ENCODE measurements at places on chromosomes 2 and 18.

DNA sequence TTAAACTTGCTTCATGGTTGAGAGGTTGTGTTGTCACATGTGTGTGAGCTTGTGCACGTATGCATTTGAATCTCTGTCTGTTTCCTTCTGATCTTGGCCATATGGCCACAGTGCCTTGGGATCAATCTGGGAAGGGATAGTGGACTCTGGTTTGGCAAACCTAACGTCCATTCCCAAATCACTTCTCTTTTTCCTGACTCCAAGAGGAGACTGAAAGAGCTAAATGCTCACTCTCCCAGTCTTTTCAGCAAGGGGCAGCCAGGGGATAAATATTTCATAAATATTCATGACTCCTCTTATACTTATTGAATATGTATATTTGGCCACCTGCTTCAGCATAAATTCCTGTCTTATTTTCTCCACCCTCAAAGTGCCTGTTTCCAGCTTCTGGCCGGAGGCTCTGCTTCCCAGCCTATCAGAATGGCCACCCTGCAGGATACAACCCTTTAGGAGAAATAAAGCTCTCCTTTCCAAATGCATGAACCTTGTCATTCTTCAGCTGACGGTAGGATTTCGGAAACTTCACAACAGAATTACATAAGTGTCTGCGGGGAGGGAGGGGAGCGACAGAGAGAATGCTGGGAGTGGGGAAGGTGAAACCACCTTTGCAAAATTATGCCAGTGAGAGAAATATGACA, 112.2 kb upstream of the COPS8 start:
- no peak for DNase-seq

GRCh38 chr2:45232818-45233217, 223.6 kb upstream of the SIX2 start:
- no peak for DNase-seq

DNA sequence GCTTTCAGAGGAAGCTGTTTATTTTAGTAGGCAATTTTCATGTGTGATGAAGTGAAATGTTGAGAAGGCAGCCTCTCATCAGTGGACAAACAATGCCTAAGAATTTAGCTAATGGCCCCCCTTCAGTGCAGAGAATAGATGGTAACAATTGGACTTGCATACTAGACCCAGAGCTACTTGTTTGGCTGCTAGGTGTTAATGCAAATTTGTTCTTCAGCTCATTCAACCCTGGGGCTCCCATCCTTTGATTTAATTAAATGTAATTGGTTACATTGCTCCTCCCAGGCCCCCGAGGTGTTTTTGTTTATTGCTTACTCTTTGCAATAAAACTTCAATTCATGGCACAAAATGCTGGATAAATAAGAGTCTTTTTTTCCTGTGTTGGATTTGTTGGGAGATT, 68.6 kb downstream of the CAMKMT start:
- no peak for DNase-seq

GRCh38 chr18:54284981-54285785, 15.9 kb downstream of the POLI start:
- no peak for DNase-seq

DNA sequence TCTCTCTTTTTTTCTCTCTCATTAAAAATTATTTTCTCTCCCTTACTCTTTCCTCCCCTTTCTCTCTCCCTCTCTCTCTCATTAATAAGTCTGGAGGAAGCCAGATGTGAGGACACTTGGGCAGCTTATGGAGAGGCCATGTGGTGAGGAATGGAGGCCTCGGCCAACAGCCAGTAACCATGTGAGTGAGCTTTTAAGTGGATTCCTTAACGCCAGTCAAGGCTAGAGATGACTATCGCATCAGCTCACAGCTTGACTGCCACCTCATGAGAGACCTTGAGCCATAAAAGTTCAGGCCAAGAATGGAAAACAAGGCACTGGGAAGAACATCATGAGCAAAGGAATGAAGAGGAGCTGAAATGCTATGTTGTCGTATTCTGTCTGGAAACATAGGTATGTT, 39.1 kb downstream of the ETAA1 start:
- no peak for DNase-seq

DNA sequence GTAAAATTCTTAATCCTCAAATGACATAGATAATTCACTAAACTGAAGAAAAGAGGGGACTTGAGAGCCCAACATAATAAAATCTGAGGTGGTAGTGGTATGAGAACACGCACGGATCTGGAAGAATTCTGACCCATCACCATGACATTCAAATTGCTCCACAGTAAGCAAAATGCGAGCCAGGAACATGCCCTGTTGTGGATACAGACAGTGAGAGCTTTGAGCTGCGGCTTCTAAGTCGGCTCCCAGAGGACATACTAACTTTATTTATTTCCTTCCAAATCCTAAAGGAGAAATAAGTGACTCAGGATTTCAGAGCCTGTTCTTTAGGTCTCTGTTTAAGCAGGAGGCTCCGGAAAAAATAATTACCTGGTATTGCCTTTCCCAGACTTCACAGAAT, 143.4 kb upstream of the SMAD7 start:
- DNase-seq, result no peak

- DNase-seq, result no peak
Measured at GRCh38 chr18:51751901-51752300, 554.4 kb upstream of the MEX3C start.

DNA sequence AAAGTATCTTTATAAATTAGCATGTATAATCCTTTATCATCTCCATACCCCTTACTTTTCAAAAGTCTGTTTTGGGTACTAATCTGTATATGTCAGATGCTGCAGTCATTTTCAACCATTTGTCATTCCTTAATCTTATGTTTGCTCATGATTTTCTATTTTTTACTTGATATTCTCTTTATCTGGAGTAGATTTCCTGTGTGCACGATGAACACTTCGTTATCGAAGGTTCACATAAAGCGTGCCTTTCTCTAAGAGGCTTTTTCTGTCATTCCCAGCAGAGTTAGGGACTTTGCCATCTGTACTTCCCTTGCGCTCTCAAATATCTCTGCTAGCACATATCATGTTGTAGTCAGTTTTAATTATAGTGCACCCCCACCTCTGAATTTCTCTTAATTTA, 123.2 kb downstream of the BIRC6 start:
- DNase-seq, result peak; percentile 77

DNA sequence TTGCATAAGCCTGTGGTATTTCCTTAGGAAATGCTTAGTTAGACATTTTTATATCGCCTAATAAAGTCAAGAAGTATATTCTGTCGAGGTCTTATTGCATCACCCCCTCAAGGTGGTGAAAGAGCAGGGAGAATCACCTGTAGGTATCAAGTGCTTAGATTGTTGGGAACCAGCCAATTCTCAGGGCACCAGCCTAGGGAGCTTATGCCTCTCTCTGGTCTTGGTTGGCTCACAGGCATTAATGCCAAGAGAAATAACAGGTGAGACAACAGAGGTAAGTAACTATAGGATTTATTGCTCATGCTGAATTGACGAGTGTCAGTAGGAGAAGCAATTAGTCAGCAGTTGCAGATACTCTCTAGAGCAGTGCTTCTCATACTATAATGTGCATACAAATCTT, 663.3 kb upstream of the ZNF804A start:
- DNase-seq, result no peak

DNA sequence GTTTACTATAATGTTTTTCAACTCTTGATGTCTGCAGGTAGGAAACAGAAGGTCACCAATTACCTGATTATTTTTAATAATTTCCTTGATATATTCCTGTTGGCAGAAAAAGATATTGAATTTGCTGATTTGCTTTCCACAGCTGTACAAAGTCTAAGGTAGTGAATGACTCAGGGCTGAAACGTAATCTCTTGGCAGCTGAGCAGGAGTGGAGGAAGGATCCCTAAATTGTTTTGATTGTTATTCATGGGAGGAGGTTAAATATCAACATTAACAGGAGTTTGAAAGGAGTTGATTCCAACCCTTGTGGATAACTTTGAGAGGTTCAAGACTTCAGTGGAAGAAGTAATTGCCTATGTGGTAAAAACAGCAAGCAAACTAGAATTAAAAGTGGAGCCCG, 345.2 kb upstream of the SLC8A1 start:
- no peak for DNase-seq

DNA sequence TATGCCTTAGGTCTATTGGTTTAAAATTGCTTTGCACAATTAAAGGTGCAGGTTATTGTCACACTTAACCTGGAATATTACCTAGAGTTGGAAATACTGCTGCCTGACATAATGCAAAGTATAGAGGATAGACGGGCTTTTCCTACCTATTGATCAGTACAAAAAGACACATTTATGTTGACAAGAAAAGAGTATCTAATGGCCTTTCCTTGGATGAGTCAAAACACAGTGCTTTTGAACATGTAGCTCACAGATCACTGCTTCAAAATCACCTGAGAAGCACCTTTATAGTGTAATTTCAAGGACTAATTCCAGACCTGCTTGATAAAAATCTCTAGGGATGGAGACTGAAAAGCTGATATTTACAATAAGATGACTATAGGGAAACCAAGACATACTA, 262.8 kb downstream of the DCC start:
- no peak for DNase-seq

DNA sequence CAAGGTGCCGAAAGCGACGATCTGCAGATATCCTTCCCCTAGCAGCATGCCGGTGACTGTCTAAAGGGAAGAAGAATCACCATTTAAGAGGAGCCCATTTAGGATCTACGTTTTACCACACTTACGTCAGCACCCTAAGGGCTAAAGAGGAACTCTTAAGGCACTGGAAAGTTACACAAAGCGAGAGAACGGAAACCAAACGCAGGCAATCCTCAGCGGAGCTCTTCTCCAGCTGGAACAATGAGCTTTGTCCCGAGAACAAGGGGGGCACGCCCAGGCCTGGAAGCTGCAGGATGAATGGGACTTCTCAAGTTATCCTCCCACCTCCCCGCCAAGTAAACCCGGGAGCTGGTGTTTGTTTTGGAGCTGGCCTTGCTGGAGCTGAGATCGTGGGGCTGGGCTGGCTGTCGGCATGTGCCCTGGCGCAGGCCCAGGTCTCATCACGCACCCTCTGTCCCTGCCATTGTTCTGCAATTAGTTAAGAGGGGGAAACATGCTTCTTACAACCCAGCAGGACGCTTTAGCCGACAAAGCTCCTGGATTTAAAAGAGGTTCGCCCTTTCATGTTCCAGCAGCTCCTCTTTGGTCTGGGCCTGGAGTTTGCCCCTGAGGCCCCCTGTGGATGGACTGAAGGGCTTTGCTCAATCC, 36.4 kb downstream of the PXDN start:
- DNase-seq, result peak; percentile 48

DNA sequence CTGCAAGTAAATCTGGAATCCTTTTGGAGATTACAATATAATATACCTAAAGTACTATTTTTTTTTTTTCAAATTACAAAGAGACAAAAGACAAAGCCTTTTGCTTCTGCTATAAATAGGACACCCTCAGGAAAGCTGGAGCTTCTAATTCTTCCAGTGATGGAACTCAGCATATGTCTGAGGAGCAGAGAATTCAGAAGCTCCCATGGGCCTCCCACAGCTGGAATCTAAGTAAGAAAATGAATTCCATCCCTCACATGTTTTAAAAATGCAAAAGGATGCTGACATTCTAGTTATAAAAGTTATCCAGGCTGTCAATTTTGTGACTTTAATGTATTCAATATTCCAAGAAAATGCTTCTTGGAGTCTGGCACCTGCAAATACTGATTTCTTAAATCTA, 571.3 kb upstream of the LRRTM4 start:
- DNase-seq, result no peak

- DNase-seq, result no peak
Measured at GRCh38 chr18:58109256-58109655, 65.2 kb downstream of the NEDD4L start.

DNA sequence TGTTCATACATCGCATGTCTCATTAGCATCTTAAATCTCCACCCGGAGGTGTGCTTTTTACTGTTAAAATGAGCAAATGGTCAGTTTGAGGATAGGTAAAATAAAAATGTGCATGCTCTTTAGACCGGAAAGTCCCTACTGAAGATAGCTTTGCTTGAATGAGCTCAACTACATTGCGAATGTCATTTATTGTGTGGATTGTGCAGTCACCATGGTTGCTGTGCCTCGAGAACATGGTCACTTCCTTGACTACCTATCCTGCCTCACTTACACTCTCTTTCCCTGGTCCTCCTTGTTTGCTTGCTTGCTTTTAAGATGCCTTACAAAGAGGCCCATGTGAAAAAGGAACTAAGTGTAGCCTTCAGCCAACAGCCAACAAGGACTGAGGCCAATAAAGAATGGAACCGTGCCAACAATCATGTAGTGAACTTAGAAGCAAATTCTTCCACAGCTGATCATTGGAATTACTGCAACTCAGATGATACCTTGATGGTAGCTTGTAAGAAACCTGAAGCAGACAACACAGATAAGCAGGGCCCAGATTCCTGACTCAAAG, 72.2 kb upstream of the BARD1 start:
- no peak for DNase-seq

DNA sequence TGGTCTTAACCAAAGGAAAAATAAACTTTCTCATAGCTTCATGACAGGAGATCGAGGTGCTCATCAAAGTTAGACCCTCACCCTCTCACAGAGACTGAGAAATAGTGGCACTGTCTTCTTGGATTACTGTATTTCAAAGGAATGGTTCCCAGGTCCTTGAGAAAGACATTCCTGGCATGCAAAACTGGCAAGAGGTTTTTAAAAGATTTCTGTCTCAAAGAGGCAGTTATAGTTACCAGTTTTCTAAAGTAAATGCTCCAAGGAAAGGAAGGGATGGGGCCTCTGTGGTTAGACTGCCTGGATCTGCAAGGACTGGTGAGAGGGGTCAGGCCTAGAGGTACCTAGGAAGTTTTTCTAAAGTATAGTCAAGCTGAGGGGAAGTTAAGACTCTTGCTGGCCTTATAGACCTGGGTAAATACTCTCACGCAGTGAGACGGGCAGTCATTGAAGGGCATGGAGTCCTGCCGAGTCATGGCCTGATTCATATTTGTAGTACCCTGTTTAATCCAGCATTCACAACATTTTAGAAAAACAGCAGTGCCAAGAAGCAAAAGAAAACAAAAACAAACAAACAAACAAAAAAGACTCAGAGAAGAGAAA, 226.1 kb downstream of the DOK6 start:
- no peak for DNase-seq

DNA sequence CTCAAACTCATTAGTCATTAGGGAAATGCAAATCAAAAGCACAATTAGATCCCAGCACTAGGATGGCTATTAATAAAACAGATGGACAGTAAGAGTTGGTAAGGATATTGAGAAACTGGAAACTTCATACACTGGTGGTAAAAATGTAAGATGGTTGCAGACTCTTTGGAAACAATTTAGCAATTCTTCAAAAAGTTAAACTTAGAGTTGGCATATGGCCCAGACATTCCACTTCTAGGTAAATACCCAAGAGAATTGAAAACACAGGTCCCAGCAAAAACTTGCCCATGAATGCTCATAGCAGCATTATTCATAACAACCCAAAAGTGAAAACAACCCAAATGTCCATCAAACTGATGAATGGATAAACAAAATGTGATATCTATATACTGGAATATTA, 84.9 kb upstream of the ZFP36L2 start:
- DNase-seq, result no peak

DNA sequence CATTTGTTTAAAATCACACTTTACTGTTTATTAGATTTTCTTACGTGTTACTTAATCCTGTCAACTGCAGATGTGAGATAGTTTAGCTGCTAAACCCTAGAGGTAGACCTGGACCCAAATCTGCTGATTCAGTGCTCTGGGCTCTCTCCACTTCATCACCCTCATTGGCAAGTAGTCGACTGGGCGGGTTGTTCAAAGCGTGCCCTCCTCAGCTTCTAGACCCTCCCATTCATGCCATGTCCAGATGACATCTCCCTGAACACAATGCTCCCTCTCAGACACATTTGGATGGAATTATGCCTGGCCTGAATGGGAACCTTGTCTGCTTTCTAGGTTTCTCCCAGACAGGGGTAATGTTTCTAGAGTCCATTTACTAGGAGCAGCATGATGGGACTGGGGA, 43.7 kb downstream of the RPIA start:
- peak; percentile 63 for DNase-seq
